Left kidney (tissue), 8 donors: ENCODE measurements at places on chromosomes 5 and 9. TPM values are rescaled to one million over a fixed set of nuclear protein-coding genes. Genes with fewer than 3 reads are reported as not detected.

- DNase-seq, result no peak
These were observed 182.0 kb upstream of the IER5L start for GRCh38 chr9:129359916-129360536.

DNA sequence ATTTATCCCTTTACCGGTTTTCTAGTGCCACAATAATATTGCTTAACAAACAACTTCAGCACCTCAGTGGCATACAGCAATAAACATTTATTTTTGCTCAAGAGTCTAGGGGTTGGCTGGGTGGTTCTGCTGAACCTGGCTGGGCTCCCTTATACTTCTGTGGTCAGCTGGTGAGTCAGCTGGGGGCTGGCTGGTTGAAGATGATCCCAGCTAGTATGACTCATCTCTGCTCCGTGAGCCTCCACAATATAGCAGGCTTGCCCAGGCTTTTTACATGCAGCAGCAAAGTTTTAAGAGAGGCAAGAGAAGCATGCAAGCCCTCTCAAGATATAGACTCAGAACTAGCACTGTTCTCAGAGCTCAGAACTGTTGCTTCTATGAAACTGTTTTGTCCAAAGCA lies 523.5 kb upstream of the CLINT1 start:
- DNase-seq, result no peak

DNA sequence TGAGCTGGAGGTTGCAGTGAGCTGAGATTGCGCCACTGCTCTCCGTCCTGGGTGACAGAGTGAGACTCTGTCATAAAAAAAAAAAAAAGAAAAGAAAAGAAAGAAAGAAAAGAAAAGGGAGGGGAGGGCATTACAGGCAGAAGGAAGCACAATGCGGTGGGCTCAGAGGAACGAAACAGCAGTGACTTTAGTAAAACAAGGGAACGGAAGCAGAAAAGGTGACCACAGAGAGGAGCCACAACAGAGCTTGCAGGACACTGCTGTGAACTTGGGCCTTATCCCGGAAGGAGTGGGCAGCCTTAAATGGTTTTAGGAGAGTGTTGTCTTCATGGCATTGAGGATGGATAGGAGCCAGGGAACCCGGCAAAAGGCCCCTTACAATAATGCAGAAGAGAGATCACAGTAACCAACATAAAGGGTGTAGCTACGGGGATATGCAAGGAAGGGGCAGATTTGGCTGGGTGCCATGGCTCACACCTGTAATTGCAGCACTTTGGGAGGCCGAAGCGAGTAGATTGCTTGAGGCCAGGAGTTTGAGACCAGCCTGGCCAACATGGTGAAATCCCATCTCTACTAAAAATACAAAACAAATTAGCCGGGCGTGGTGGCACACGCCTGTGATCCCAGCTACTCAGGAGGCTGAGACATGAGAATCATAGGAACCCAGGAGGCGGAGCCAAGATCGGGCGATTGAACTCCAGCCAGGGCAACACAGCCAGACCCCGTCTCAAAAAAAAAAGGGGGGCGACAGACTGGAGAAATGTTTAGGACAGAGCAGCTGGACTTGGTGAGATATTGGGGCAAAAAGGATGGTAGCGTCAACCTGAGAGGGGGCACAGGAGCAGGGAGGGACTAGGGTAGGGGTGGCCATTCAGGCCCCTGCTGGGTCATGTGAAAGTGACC lies 83.9 kb upstream of the ZBTB43 start:
- DNase-seq, result no peak

DNA sequence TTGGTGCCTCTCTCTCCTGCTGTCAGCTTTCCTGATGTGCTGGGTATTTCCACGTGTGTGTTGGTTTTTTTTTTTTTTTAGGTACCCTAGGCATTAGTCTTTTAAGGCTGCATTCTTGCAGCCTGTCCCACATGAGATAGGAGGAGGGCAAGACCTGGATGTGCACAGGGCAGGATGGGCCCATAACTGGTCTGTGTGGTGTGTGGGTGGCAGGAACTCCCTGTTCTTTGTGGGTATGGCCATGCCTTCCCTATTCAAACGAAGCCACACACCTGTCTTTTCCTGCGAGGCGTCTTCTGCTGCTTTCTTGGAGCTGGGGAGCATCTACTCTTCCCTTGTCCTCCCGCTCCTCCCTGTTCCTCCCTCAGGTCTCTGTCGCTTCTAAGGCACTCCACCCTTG lies 6.8 kb downstream of the SYK start:
- no peak for DNase-seq

- DNase-seq, result no peak
These were observed 1.3 kb downstream of the PTPN3 start for GRCh38 chr9:109496841-109497225.

Gene GABRA1
- 0.20 TPM for polyA plus RNA-seq

Gene GADD45G
- polyA plus RNA-seq, result 1.7 TPM
